ENCODE measurements at places on chromosomes 3 and 15. TPM values are rescaled to one million over a fixed set of nuclear protein-coding genes. Genes with fewer than 3 reads are reported as not detected.

DNA sequence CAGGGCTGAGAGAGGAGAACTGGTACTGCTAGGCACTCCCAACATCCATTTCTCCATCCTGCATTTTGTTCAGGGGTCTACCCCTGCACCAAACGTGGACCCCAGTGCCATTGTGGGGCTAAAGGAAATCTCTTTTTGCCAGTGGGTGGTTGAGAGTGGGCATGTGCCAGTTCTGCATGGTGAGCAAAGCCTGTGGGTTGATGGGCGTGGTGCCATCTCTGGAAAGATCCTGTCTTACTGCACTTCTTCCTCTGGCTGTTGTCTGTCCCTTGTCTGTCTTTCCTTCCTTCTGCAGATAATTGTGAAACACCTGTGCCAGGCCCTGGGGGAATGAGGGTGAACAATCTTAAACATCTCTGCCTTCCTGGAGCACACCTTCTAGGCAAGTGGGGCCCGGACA, 1.4 kb upstream of the RARRES1 start:
- no peak for DNase-seq

Gene CERS3
- total RNA-seq = not detected

Gene CYP8B1
- total RNA-seq = not detected

DNA sequence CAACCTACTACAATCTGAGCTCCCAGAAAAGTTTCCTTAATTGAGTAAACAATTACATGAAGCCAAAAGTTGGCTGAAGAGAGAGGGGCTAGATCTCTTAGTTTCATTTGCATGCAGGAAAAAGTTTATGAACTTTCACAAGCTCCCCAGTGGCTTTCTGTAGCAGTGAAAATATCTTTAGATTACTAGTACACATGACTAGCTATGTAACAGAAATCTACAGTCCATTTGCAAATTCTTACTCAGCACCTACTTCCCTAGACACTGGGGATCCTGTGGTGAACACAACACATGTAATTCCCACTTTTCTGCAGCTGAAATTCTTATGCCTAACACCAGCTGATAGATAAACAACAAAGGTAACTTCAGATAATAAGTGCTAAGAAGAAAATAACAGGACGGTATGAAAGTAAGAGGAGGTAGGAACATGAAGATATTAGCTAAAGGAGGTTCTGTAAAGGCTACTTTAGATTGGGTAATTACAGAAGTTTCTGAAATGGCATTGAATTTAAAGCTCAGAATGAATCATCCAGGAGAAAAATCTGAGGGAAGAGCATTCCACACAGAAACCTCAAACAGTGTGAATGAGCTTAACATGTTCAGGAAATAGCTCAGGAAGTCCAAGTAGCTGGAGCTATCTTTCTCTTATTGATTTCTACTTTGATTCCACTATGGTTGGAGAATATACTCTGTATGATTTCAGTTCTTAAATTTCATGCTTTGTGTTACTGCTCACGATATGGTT, 204.8 kb downstream of the MAGI1 start:
- DNase-seq = no peak

GRCh38 chr3:100536093-100536492, 43.7 kb downstream of the TMEM45A start:
- DNase-seq = no peak

DNA sequence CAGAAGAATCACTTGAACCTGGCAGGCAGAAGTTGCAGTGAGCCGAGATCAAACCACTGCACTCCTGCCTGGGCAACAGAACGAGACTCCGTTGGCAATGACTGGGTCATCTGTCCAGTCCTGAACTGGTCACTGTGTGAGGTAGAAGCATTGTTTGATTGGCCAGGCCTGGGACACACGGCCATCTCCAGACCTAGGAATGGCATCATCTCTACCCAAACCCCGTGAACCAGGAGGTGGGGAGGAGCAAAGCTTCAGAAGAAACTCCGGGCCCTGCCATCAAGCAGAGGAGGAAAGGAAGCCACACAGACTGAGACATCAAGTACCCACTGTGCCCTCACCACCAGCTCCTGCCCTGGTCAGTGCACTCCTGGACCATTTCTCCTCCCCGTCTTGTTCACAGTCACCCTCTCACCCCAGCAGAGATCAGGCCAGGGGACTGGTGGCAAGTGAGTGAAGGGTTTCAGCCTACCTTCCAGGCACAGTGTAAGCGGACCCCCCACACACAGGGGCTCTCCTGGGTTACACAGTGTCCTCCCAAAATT, 31.6 kb downstream of the GOLGA6L2 start:
- no peak for DNase-seq

Gene ZBED2
- total RNA-seq = not detected

- no peak for DNase-seq
Observed at GRCh38 chr3:176568189-176568588, 629.1 kb downstream of the TBL1XR1 start.

- DNase-seq = no peak
Observed at GRCh38 chr3:45055032-45055410, 28.9 kb downstream of the CLEC3B start.

DNA sequence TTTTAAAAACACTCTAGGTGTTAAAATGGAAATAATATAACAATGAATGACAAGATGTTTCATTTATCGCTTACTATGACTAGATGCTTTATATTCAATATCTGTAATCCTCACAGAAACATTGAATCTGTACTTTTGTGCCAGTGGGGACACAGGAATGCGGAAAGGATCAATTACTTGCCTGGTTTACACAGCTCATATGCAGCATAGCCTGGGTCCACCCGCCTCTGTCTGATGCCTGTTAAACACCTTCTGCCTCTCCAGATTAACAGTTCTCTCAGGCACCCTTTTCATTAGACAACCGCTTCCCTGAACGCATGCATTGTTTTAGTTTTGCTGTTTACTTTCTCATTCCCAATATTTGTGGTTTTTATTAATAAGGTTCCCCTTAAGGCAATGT, 12.9 kb upstream of the KCNAB1 start:
- no peak for DNase-seq

DNA sequence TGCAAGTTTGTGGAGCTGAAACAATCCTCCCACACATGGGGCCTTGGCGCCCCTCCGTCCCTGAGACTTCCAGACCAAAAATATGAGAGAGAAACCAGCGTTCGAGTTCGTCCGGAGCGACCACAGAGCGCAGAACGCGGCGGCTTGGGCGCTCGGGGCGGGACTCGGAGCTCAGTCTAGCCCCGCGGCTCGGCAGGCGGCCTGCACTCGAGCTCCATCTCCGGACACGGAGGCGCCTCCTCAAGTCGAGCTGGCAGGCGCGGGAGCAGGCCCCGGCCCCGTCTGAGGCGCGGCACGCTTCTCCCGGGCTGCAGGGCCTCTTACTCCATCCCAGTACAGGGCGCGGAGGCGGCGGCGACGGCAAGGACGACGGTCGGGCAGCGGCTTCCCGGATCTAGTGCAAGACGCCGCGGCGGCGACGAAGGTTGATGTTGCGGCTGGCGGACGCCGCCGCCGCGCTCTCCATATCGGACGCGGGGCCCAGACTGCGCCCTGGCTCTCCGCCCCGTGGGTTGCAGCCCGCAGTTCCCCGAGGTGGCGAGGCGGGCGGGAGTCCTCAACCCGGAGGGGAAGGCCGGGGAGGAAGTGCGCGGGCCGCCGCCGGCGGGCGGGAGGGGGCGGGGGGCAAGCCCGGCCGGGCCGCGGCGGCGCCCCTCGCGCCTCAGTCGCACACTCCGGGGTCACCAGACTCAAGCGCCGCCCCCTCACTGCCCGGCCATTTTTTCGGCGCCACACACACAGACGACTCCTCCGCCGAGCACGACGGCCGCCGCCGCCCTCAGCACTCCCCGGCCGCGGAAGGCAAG, 674 bp downstream of the MSL2 start:
- DNase-seq = peak; percentile 79

- DNase-seq = no peak
Observed at GRCh38 chr15:57321973-57322601, 54.2 kb upstream of the CGNL1 start.

Gene AQR
- total RNA-seq = 21.8 TPM

Gene CKMT1B
- 0.90 TPM for total RNA-seq

Gene ACP3
- total RNA-seq = 1.4 TPM

Gene SLC24A5
- not detected for total RNA-seq

DNA sequence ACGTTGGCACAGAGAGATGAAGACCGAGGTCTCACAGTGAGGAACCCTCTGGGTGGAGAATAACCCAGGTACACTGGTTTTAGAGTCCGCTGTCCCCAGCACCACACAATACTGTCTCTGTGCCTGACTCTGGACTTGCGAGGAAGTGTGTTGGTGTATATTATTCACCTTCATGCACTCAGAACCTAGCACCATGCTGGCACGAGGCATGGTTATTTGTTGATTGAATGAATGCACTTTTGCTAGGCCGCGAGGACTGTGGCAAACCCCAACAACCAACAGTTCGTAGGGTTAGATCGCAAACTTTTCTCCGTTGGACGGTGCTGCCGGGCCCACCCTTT, 484 bp upstream of the C3orf52 start:
- no peak for DNase-seq

GRCh38 chr3:178146406-178146831, 389.8 kb upstream of the KCNMB2 start:
- DNase-seq = no peak

DNA sequence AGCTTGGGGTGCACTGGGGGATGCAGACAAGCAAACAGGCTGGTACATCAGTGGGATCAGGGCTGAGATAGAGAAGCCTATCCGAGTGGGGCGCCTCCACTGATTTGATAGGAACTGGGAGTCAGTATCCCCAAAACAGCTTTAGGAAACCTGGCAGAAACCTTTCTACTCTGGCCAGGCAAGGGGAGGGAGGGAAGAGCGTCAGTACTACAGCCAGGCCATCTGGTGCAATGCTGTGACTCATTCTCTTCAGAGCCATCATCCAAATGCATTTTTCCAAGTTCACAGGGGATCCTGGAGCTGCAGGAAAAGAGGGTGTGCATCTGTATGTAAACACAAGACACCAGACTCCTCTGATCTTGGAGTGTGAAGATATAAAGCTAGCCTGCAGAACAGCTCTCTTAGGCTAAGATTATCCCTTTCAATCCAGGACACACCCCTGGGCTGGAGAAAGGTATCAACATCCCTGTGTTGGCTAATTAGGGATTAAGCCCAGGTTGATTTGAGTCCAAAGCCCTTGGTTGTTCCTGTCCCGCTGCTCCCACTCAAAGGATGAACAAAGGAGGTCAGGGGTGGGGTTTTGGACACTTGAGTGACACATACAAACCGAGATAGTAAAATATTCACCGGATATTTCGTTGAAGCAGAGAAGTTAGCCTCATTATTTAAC, 9.3 kb downstream of the GALNT15 start:
- peak; percentile 39 for DNase-seq

- DNase-seq = no peak
Observed at GRCh38 chr3:31255007-31255581, 277.6 kb upstream of the STT3B start.

Gene RTP3
- total RNA-seq = not detected

DNA sequence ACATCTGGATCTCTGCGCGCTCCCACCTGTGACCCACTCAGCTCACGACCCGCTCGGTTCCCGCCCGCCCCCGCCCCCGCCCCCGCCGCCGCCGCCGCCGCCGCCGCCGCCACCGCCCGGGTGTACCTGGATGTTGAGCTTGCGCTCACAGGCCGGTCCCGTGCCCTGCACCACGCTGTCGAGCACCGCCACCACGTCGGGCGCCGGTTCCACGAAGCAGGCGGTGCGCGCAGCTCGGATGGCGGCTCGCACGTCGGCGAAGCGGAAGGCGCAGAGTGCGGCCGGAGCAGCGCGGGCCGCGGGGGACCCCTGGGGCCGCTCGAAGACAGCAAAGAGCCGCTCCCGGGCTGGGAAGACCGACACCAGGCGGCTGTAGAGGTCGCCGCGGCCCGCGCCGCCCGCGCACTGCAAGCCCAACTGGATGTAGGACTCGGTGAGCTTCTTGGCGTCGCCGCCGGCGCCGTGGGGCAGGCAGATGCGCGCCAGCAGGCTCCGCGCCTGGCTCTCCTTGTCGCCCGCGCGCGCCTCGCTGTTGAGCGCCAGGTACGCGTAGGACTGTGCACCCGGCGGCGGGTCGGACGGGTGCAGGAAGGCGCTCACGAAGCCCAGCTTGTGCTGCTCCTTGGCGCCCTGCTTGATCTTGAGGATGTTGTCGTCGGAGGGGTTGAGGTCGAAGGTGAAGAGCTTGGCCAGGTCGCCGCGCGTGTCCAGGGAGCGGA, 1.1 kb downstream of the PLXND1 start:
- no peak for DNase-seq

Gene B3GNT5
- total RNA-seq = 9.0 TPM

Gene ZBTB47
- 29.9 TPM for total RNA-seq

Gene PTPRG
- 136 TPM for total RNA-seq

Gene SLC27A2
- not detected for total RNA-seq

DNA sequence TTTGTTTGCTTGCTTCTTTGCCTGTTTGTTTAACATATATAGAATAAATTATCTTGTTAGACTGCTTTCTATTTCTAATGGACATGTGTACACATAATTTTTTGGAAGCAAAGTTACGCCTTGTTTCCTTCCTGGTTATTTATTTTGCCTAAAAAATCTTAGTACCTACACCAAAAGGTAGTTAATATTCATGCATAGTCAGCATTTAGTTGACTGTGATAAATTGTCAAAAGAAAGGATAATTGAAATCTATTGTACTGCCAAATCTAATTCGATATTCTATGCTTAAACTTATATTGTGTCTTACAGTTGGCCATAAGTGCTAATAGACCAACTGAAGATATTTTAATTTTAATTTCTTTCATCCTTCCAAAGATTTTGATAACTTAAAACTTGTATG, 233.9 kb upstream of the ARL6 start:
- DNase-seq = no peak

- no peak for DNase-seq
Observed at GRCh38 chr15:70504988-70505387, 258.4 kb downstream of the UACA start.

- DNase-seq = no peak
Observed at GRCh38 chr3:18223974-18224373, 201.2 kb downstream of the SATB1 start.

- no peak for DNase-seq
Observed at GRCh38 chr3:186099178-186099577, 9.7 kb downstream of the ETV5 start.

- DNase-seq = no peak
Observed at GRCh38 chr15:70084461-70084860, 13.3 kb downstream of the TLE3 start.

DNA sequence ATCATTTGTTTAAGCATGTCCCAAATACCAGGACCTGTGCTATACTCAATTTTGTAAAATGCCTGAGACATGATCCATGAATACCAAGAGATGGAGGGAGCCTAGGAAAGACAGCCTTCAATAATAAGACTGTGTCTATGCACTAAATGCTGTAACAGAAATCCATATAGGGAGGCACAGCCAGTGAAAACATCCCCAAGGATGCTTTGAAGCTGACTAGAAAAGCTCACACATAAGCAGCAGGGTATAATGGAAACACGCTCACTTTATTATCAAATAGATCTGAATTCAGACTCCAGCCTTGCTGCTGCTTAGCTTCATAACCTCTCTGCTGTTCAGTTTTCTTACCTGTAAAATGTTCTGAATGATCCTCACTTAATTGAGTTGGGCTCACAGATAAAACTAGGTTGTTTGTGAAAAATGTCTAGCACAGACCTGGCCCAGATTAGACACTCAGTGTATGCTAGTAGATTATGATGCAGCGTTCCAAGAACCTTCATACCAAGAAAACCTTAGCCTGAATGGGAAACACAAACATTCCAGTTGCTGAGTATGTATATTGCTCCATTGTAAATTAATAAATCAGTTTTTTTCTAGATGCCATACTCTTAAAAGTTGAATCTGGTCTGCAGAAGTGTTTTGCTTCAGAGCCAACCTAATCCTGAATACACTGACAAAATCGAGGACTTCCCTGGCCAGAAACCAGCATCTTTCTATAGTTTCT, 3.8 kb upstream of the LARP6 start:
- DNase-seq = no peak

All from uterus (tissue), 4 donors.